ENCODE measurements at places on chromosomes 13 and 19.

GRCh38 chr13:105984646-105985045 is 550.8 kb downstream of the EFNB2 start:
- ATAC-seq, result no peak

- ATAC-seq, result peak; percentile 12
Observed at GRCh38 chr13:31930490-31930889, 101.1 kb upstream of the FRY start.

DNA sequence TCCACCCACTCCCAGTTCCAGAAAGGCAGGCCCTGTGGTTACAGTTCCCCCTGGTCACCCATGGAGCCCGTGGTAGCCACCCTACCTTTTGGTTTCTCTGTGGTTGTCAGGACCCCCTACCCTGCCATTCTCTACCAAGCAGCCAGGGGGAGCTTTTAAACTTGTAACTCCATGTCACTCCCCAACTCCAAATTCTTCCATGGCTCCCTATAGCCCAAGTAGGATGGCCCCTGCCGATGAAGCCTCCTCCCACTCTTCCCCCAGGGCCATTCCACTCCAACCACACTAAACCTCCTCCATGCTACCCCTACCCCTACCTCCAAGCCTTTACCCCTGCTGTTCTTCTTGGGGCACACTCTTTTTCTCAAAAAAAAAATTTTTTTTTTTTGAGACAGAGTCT is 2.2 kb downstream of the S1PR2 start:
- ATAC-seq, result no peak

DNA sequence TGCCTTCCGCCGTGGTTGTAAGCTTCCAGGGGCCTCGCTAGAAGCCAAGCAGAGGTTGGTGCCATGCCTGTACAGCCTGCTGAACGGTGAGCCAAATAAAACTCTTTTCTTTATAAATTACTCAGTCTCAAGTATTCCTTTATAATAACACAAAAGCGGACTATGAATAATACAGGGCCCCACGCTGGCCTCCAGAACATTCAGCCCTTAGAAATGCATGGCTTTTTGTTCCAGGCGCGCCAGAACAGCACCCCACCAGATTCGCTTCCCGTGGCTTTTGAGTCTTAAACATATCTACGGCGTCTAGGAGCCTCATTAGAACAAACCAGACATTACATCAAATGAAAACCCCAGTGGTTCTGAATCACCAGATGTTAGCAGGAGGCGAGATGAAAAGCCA is 75.1 kb downstream of the SLC15A1 start:
- ATAC-seq, result no peak

- ATAC-seq, result no peak
Observed at GRCh38 chr19:33627962-33628839, 6.4 kb downstream of the CHST8 start.

GRCh38 chr19:4543842-4544647 is 4.2 kb upstream of the LRG1 start:
- no peak for ATAC-seq

DNA sequence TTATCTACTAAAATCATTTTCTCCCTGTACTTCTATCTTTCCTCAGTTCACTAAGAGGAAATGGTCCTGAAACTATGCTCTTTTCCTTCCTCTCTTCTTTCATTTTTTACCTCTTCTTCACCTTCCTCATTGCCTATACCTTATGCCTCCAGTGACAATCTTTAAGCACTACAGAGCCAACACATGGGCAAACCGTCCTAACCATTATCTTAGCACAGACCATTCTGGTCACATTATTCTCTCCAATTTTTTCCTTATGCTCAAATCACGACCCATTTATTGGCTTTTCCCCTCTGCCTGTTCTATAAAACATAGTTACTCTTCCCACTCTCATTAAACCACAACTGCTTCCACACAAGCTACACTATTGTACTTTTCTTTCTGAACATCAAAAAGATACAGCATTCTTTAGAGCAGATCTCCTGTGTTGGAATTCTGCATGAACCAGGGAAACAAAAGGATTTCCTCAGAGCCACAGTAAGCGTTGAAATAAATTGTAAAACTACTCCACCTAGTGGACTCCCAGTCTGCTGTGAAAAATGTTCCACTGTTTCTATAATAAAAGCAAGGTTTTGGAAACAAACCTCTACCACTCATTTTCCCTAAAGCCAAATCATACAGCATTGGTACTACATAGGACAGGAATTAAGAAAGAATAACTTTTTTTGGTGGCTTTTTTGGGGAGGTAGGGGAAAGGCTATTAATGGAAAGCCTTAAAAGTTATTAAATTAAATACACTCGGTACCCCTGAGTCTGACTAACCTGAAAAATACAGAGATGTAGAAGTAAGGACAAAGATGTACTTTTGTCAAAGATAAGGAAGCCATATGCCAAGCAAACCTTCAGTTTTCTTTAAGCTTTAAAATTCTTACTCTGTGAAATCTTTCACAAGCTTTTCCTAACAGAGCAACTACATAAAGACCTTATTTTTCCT is 19.5 kb downstream of the NUFIP1 start:
- ATAC-seq, result no peak

DNA sequence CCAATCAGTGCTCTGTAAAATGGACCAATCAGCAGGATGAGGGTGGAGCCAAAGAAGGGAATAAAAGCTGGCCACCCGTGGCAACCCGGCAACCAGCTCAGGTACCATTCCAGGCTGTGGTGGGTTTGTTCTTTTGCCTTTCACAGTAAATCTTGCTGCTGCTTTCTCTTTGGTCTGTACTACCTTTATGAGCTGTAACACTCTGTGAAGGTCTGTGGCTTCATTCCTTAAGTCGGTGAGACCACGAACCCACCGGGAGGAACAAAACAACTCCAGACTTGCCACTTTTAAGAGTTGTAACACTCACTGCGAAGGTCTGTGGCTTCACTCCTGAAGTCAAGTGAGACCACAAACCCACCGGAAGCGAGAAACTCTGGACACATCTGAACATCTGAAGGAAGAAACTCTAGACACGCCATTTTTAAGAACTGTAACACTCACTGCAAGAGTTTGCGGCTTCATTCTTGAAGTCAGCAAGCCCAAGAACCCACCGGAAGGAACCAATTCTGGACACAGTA is 16.5 kb upstream of the SPACA6 start:
- ATAC-seq, result peak; percentile 87

DNA sequence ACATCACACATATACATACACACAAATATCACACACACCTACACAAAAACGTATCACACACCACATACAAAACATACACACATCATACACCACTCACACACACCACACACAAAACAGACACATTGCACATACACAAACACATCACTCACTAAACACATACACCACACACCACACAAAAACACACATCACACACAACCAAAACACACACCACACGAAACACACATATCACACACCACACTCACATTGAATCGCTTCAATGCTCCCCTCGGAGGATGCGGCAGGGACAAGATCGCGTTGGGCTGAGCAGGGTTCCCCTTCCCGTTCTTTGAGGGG is 131.5 kb downstream of the CRYL1 start:
- no peak for ATAC-seq

DNA sequence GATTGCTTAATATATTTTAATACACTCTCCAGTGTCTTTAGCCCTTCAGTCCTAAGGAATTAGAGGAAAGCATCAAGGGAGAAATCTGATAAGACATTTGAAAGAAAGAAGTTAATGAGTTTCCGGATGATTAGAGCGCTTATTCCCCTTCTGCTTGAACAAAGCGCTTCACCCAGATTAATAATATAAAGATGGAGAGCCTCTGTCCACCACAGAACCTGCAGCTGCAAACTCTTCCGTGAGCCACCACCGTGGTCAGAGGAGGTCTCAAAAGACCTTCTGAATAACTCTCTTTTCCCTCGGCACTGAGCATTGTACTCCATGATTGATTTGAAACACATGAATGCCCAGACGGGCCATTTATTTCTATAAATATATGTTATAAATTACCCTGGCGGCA is 14.2 kb upstream of the TUBGCP3 start:
- no peak for ATAC-seq

- ATAC-seq, result no peak
Observed at GRCh38 chr19:35459414-35460082, 11.5 kb downstream of the FFAR2 start.

DNA sequence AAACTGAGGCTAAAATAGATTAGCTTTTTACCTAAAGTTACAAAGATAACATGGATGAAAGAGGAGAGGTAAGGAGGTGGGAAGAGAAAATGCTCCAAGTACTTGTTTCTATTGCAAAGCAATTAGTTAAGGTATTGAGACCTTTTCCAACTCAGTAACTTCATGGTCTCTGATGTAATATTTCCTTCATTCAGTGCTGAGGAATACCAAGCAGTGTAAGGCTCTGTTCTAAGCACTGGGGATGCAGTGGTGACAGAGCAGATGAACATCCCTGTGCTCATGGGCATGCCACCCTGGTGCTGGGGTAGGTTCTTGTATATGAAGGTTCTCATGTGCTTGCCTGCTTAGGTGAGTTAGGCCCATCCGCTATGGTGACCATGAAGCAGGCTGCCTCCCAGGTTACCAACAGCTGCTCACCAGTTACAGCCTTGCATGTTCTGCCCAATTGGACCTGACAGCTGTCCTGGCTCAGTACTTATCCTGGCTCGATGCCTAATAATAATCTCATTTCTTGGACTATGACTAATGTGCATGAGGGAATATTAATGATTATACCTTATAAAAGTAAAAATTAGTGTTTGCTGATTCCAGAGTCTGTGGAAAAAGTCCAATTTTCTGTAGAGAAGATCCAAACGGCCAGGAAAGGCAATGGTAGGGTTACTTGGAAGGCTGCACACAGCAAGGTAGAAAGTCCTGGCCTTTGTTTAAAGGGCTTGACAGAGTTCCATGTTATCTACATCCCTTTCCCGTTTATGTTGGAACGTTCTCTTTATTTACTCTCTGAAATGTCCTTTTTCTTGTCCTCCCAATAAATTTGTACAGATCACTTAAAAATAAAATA is 48.3 kb downstream of the LATS2 start:
- no peak for ATAC-seq

DNA sequence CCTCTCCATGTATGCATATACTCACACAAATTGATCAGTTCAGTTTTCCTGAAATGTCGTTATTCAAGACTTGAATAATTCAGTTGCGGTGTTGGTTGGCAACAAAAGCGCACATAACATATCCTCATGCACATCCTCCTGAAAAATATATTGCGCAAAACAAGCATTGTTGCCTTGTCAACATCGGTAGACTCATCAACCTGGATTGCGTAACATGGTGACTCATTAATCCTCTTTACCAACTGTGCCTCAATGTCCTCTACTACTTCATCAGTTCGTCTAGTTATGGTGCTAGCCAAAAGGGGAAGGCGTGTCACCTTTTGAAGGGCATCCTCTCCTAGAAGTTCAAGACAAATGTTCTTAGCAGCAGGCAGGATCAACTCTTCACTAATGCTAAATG is 357.7 kb downstream of the LMO7 start:
- ATAC-seq, result no peak

- no peak for ATAC-seq
Observed at GRCh38 chr19:47494729-47495128, 10.7 kb upstream of the KPTN start.

GRCh38 chr13:25602176-25602575 is 230.4 kb downstream of the ATP8A2 start:
- ATAC-seq, result no peak

DNA sequence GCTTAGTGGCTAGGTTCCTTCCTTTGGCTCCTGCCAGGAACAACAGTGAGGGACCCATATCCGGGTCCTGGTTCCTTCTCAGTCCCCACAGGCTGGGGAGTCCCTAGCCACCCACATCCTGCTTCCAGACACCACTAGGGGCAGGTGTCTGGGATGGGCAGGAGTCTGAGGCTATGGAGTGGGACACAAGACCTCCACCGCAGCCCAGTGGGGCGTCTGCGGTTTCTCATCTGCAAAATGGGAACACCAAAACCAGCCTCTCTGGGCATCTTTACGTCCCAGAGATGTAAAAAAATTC is 879 bp upstream of the FCGBP start:
- no peak for ATAC-seq

GRCh38 chr13:31442571-31442970 is 242.8 kb downstream of the B3GLCT start:
- ATAC-seq, result no peak

GRCh38 chr19:41691268-41691970 is 3.3 kb upstream of the CEACAM7 start:
- ATAC-seq, result peak; percentile 48

- ATAC-seq, result no peak
Observed at GRCh38 chr13:33518452-33518851, 232.9 kb upstream of the STARD13 start.

GRCh38 chr19:42286349-42287016 is 15.4 kb upstream of the PRR19 start:
- ATAC-seq, result no peak

GRCh38 chr19:19610376-19611202 is 7.9 kb downstream of the PBX4 start:
- ATAC-seq, result no peak

DNA sequence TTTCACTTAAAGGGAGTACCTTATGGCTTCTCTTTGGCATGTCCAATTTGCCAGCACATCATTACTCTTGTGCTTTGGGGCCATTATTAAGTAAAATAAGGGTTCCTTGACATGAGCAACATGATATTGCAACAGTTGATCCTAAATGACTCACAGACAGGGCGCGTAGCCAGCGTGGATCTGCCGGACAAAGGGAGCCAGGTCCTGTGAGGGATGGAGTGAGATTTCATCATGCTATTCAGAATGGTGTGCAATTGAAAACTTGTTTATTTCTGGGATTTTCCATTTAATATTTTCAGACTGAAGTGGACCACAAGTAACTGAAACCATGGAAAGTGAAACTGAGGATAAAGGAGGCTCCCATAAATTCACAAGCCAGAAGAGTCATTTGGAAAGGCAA is 48.6 kb upstream of the WASF3 start:
- ATAC-seq, result no peak

GRCh38 chr13:78662467-78662866 is 3.5 kb upstream of the OBI1 start:
- ATAC-seq, result no peak

- ATAC-seq, result no peak
Observed at GRCh38 chr19:34972163-34972705, 8.2 kb upstream of the ZNF792 start.

- ATAC-seq, result no peak
Observed at GRCh38 chr13:76038920-76039716, 403.0 kb downstream of the LMO7 start.

- no peak for ATAC-seq
Observed at GRCh38 chr13:58858870-58859371, 1227.4 kb downstream of the PCDH17 start.

DNA sequence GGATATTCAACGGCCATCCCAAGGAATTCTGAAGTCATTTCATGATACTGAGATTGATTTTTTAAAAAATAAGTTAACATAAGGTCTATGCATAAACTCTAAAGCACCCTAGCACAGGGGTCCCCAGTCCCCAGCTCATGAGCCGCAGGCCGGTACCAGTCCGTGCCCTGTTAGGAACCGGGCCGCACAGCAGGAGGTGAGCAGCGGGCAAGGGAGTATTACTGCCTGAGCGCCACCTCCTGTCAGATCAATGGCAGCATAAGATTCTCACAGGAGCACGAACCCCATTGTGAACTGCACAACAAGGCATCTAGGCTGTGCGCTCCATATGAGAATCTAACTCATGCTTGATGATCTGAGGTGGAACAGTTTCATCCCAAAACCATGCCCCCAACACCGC is 31.0 kb downstream of the RCBTB1 start:
- no peak for ATAC-seq

- no peak for ATAC-seq
Observed at GRCh38 chr13:63900406-63900805, 2484.8 kb upstream of the PCDH20 start.

- ATAC-seq, result no peak
Observed at GRCh38 chr13:66349966-66350365, 880.2 kb downstream of the PCDH9 start.

Measured in activated T-helper 17 cell treated with anti-CD3 and anti-CD28 coated beads, Interleukin-2, amount 50 U/mL, for 72 hours (primary cell).